Globus pallidus (tissue), 1 donor: ENCODE measurements at places on chromosomes 5 and 9.
A peak's percentile ranks its signal among the peaks of the same experiment; 100 is the strongest.

DNA sequence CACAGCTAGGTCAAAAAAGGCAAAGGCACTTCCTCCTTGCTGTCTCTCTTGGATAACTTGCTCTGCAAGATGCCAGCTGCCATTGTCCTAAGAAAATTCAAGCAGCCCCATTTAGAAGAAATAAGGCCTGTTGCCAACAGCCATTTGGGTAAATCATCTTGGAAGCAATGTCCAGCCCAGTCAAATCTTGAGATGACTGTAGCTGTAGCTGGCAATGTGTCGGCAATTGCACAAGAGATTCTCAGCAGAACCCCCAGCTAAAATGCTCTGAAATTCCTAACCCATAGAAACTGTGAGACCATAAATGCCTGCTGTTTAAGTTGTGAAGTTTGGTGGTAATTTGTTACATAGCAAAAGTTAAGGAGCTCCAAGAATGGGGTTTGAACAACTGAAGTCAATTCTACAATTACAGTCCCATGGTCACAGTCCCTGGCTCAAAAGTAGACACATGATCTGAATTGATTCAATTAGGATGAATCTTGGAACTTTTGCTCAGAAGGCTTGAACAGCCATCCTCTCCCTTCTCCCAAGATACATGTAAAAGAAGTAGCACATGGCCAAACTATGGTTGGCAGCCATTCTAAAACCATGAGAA lies 151.1 kb downstream of the MPDZ start:
- no peak for DNase-seq

GRCh38 chr5:143636931-143637528 lies 174.9 kb upstream of the HMHB1 start:
- no peak for DNase-seq

GRCh38 chr5:106860398-106861044 lies 810.2 kb downstream of the EFNA5 start:
- peak; percentile 1 for DNase-seq

DNA sequence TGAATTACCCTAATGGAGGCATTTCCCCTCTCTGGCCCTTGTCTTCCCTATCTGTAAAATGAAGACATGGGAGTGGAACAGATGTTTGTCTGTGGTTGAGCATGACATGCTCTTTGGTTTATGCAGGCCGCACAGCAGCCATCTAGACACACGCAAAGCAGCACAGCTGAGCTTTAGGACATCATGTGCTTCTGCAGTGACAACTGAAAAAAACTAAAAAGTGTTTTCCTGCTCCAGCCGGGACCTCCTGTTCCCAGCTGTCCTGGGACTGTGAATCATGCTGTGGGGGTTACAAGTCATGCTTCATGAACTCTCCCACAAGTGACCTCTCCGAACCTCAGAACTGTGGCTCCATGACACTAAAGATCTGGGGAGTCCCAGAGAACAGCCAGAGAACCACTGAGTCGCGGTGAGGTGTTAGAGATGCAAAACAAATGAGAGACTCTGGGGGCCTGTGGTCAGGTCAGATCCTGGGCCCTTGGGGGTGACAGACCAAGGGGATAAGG lies 1.7 kb downstream of the SMIM3 start:
- no peak for DNase-seq

DNA sequence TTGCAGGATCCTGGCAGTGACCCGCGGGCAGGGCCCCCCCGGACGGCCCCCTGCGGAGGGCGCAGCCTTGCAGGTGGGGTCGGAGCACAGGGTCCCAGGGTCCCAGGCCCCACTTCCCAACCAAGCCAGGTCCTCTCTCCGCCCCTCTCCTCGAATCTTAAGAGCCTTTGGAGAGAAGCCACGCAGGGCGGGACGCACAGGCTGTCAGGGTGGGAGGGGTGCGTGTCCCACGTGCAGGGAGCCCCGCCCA lies 18.4 kb upstream of the EGFL7 start:
- no peak for DNase-seq

GRCh38 chr9:87095951-87096350 lies 148.6 kb upstream of the GAS1 start:
- DNase-seq: no peak

- DNase-seq: no peak
These were observed 33.8 kb upstream of the ANXA2R start for GRCh38 chr5:43073597-43074546.

DNA sequence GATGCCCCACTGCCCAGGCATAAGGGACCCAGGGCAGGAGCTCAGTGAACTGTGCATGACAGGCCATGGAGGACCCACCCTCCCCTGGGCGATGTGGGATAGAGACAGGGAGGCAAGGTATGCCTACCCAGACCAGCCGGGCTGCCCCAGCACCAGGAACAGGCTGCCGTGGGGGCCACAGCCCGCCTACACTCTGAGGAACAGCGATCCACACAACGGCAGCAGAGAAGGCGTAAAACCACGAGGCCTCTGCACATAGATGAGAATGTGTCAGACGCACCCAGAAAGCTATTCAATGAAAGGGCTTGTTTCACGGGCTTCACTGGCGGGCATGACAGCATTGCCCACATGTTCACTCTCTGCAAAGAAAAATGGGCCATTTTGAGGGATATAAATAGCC lies 49.5 kb downstream of the SEMA4D start:
- peak; percentile 97 for DNase-seq

GRCh38 chr9:27701587-27701986 lies 128.3 kb upstream of the C9orf72 start:
- no peak for DNase-seq

GRCh38 chr5:57325678-57326397 lies 152.0 kb downstream of the GPBP1 start:
- DNase-seq: no peak

DNA sequence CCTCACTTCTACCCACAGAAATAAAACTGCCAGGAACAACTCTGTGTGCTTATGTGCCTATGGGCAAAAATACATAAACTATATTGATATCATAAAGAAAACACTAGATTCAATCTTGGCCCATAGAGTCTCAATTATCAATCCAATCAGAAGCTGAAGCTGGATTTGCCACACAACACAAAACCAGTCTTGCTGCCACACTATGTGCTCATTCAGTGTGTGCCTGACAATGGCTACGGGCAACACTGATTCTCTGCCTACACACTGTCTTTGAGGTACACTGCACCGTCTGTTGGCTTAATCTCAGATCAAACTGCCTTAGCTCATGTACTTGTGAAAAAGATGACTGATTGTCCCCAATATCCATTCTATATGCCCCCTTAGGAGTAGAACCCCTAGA lies 35.4 kb downstream of the ARL15 start:
- DNase-seq: no peak

DNA sequence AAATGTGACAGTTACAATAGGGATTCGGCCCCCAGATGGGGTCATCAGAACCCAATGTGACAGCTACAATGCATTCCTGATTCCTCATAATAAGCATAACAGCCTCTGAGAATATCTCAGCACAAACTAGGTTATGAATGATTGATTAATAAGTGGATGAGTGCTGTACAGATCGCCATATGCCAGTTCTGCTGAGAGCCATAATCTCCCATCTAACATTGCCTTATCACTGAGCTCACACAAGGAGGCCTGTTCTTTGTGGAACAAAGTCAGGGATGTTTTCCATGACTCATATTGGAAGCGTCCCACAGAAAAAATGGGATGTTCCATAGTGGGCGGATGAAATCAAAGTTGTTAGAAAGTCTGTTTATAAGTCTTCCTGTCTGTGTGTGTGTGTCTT lies 89.6 kb downstream of the KIF4B start:
- DNase-seq: no peak

DNA sequence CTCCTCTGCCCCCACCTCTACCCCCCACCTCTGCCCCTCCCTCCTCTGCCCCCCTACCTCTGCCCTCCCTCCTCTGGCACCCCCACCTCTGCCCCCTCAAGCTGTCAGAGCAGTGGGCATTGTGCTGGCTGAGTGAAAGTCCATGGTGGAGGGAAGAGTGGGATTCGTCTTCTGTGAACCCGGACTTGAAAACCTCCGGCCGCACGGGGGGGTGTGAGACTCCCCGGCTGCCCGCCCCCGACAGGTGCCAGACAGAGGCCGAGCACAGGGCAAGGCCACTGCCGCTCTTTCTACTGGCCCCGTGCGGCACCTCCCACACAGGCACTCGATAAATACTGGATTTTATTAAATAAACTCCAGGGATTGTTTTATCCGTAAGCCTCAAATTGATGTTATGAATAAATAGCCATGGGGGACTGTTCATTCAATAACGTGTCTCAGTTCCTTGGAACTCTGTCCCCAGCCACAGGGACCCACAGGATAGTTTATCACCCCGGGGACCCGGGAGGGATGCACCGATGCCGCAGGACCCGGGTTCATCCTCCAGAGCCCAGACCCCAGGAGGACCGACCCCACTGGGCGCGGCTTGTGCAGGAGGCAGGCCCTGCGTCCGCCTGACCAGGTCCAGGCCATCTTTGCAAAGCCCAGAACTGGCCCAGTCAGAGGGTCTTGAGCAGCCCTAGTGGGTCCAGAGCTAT lies 2.6 kb upstream of the QRFP start:
- no peak for DNase-seq

DNA sequence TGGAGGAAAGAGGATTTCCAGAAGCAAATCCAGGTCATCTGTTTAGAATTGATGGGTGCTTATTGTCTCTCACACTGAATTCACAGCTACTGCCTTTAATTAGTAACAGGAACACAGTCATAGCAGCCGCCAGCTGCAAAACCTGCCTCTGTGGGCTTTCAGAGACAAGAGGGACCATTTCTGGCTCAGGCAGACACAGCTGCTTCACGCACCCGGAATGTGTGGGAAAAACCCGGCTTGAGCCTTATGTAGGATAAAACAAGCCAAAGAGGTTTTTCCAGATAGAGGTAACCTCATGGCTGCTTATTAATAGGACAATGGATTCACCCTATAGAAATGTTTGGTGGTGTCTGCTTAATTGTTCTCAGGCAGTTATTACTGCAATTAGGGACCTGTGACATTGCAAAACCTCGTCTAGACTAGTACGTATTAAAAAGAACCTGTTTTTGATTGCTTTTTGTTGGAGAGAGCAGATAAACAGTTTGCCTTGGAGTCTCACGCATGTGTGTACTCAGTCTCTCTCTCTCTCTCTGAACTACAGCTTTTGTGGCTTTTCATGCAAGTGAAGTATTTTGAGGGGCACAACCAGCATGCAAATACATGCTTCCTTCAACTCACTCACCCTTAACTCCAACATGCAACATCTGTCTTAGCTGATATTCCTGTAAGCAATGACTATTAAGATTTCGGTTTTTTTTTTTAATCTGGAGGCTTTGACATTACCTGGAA lies 302.7 kb downstream of the PLK2 start:
- no peak for DNase-seq

- no peak for DNase-seq
These were observed 82.0 kb downstream of the FRMD3 start for GRCh38 chr9:83456226-83456625.

DNA sequence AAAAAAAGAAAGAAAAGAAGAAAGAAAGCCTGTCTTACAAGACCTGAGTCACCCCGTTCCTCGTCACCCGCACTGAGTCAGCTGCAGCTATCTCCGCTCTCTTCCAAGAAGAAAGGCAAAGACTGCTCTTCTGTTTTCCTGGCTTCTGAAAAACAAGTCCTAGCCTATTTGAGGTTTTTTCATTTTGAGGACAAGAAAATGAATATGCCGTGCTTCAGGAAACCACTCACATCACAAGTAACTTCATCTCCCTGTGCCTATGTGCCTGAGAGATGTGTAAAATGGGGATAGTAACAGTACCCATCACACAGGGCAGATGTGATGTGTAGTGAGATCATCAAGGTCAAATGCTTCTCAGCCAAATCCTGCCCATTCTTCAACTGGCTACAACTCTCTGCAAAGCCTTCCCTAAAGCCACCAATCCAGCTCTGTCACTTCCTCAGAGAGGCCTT lies 78.4 kb downstream of the GLDC start:
- peak; percentile 76 for DNase-seq

- no peak for DNase-seq
These were observed 67.7 kb upstream of the ST8SIA4 start for GRCh38 chr5:100970646-100971255.

- DNase-seq: no peak
These were observed 234.5 kb downstream of the CRB2 start for GRCh38 chr9:123590499-123590898.

- DNase-seq: no peak
These were observed 326.1 kb downstream of the NSG2 start for GRCh38 chr5:174371600-174372094.
